ENCODE measurements at places on chromosomes 3 and 15.

- no peak for DNase-seq
Observed at GRCh38 chr3:183108001-183108449, 8.7 kb upstream of the MCCC1 start.

- no peak for DNase-seq
Observed at GRCh38 chr3:125246237-125246636, 33.7 kb upstream of the SLC12A8 start.

GRCh38 chr3:20108869-20109268 lies 68.6 kb downstream of the KAT2B start:
- no peak for DNase-seq

GRCh38 chr3:18442756-18443664 lies 17.9 kb upstream of the SATB1 start:
- DNase-seq = no peak

DNA sequence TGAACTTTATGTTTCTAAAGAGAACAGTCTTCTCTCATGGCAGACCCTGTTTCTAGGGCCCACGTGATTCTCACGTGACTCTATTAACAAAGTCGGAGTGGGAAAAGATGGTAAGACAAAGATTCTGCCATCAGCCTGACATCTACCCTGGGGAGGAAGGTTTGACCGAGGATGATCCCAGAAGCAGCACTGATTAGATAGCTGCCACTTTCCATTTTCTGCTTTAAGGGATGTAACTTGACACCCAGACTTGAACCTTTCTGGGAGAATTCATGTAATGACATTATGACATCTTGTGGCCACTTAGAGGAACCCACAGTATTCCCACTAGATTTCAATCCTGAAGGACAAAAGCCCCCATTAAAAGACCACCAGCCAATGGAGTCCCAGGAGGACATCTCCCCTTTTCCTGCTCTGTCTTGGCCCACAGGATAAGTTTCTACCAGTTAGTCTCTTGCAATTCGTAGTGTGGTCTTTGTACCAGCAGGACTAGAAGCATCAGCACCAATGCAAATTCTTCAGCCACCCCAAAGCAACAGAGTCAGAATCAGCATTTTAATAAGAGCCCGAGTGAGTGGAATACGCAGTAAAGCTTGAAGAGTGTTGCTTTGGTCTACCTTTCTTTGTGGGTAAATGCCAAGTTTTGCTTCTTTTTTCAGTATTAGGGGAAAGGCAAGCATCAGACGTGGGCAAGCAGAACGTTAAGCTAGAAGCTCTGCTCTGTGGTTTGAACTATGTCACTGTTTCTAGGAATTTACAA lies 480.5 kb upstream of the PROK2 start:
- DNase-seq = no peak

GRCh38 chr15:52710050-52710707 lies 31.0 kb upstream of the ATOSA start:
- no peak for DNase-seq

- DNase-seq = no peak
Observed at GRCh38 chr3:98114264-98114663, 16.3 kb upstream of the OR5H1 start.

DNA sequence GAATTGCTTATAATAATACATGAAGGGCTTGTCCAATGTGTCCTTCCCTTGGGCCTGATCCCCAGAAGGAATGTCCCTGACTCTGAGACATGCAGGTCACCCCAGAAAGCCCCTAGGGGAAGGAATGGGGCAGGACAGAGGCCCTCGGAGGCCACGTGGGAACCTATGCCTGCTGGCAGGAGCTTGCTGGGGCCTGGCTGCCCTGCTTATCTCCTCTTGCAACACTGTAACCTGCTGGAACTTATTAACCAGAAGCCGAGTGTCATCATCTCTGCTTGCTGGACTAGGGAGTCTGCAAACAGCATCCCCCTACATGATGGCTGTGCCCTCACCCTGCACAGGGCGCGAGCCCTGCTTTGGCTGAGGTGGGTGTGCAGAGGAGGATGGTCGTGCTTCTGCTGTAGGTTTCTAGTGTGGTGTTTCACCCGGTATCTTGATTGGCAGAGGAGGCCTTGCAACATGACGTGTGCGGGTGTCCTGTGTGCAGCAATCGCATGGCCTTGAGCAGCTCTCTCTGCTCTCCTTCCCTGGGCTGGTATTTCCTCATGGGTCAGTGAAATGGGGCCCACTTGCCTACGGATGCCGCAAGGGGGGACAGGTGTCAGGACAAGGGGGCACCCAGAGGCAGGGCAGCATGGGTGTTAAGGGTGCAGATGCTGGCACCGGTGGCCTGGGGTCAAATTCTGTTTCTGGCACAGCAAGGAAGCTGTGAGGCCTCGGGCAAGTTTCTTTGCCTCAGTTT lies 5.0 kb downstream of the CHST13 start:
- DNase-seq = peak; percentile 77

- DNase-seq = no peak
Observed at GRCh38 chr3:168688267-168688666, 592.5 kb upstream of the GOLIM4 start.

DNA sequence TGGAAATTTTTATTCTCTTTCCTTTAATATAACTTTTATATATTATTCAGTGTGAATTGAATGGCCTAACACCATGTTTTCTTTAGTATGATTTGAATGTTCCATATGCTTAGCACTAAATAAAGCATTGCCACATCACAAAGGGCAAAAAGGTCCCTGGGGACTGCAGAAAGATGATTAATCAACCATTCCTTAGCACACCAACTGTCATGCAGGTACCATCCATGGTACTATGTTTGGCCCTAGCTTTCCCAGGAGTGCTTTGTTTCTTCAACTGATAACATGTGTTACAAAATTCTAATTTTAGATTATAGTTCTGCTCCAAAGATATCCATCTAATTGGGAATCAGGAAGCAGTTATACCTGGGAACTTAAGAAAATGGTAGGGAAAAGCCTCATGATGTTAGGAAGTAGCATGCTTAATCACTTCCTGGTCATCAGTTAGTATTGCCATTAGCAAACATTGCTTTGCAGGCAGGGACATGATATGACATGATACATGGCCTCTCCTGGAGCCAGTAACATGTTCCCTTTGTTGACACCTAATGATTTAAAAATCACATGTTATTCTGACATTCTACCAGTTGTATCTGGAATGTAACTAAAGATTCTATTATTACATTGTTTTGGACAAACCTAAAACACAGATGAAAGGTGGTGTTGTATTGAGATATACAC lies 712.6 kb upstream of the GBE1 start:
- no peak for DNase-seq

DNA sequence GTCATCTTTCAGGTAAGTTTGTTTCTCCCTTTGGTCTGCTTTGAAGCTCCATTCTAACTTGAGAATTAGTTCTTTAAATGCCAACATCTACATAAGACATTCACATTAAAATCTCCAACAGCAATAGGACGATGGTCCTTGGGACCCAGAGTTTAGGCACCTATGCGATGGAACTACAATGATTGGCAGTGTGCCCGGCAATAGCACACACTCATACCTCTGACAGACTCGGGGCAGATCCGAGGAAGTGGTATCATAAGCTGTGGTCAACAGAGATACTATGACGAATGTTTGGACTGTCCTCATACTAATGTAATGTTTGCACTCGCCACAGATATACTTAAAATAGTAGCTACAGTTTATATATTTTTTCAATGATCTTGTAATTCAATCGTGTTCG lies 34.2 kb upstream of the NR2F2 start:
- no peak for DNase-seq

GRCh38 chr3:188043891-188044290 lies 110.1 kb upstream of the LPP start:
- no peak for DNase-seq

GRCh38 chr3:140863580-140864009 lies 78.0 kb upstream of the SLC25A36 start:
- no peak for DNase-seq

DNA sequence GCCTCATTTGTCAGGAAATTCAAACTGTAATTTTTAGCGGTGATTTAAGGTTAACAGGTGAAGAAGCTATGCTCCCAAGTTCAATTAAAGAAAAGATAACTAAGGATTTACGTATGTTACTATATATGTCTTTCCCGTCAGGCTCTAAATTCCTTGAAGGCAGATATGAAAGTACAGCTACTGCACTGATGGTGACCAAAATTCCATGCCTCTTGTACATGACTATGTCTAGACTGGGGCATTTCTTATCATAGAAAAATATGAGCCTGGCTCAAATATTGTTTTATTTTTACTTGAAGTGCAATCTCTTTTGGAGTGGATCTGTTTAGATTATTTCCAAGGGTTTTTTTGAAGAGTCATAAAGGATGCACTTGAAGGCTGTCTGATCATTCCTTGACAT lies 647.1 kb upstream of the KCNMB2 start:
- DNase-seq = no peak

DNA sequence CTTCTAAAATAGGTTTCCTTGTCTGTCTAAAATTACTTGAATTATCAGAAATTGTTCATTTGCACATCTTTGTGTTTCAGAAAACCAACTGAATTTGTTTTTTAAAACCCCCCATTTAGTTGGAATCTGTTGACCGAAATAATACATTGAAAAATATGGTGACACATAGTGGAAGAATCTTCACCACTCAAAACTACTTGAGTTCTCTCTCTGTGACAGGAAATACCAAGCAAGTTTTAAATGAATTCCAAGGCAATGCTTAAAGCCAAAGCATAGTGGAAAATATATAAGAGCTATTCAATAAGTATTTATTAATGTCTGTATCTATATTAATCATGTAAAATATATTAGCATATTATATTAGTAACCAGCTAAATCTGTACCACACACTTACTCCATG lies 224.9 kb upstream of the COL8A1 start:
- DNase-seq = no peak

DNA sequence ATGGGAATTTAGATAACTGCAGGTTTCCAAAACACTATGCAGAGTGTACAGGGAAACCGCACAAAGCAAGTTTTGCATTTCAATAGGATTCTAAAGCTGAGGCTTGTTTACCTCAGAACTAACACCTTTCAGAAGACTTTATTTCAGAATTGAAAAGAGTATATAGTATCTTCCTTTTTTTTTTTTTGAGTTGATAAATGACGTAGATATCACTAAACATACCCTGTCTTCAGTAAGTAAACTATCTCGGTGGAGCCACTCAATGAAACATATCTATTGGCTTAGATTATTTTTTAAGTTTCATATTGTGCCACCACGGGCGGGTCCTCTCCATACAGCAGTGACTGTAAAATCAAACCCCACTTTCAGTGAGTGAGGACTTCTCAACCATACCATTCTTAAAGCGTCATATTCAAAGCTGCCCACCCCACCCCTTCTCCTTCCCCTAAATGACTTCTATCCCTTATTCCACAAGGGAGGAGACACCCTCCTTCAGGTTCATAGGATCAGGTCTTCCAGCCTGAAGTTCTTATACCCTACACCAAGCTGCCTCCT lies 2.0 kb upstream of the TBL1XR1 start:
- no peak for DNase-seq

DNA sequence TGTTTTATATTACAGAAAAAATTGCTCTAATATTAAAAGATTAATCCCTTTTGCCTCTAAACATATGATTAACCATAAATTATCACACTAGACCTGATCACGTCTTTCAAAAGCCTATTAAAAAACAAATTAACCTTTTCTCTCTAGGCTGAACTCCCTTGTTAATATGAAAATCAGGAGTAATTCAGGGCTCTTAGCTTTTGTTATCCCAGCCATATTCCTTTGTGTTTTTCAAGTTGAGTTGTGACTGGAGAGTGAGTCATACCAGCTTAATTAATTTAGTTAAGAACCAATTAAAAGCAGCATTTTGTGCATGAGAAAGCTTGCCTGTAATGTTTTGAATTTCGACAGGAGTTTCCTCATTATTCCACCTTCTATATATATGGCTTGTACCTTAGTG lies 385.8 kb downstream of the VGLL3 start:
- no peak for DNase-seq

- no peak for DNase-seq
Observed at GRCh38 chr3:110946810-110947209, 124.8 kb upstream of the NECTIN3 start.

GRCh38 chr15:90989040-90989768 lies 5.1 kb downstream of the PRC1 start:
- no peak for DNase-seq

GRCh38 chr3:32495085-32495484 lies 7.6 kb downstream of the CMTM6 start:
- no peak for DNase-seq

- peak; percentile 89 for DNase-seq
Observed at GRCh38 chr3:11155341-11156025, 1.2 kb downstream of the HRH1 start.

DNA sequence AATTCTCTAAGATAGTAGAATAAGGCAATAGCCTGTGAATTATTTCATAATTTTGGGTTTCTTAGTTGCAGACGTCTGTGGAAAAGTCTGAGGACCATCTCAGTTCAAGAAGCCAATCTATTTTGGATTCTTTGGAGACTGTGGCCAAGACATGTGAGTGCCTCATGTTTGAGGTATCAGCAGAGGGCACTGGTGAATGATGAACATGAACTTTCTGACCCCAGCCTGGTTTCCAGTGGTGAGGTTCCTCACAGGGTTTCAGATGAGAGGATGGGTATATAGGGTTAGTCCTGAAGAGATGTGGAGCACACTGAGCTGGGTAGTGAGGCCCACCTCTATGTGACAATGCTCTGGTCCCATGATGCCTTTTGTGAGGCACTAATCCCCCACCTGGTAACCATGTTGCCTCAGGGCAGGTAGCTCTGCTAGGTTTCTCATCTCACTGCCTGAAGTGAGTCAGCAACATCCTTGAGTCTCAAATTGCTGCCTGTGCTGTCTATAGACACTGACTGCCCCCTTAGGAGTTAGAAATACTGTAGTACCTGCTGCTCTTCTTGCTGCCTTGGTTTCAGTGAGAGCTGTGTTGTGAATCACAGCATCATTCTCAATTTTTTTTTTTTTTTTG lies 32.3 kb downstream of the C3orf62 start:
- DNase-seq = peak; percentile 28

- no peak for DNase-seq
Observed at GRCh38 chr15:70627322-70627721, 136.0 kb downstream of the UACA start.

DNA sequence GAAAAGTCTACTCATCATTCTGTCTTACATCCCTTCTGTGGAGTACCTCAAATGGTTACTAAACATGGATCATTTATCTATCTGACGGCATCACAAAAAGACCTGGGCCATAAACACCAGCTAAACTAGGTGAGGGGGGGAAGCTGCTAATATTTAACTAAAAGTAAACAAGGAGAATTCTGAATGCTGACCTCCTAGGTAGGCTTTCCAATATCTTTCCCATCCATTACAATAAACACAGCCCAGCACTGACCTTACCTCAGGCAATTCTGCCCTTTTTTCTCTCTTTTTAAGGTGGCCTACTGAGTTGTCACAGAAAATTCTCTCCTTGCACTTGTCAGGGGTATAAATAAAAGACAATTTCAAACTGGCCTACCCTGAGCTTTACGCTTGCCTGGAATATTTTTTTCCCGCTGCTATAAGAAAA lies 33.1 kb downstream of the USF3 start:
- DNase-seq = no peak

- DNase-seq = no peak
Observed at GRCh38 chr3:168086541-168087260, 9.0 kb downstream of the GOLIM4 start.

- no peak for DNase-seq
Observed at GRCh38 chr15:62124176-62124972, 40.7 kb downstream of the C2CD4B start.

GRCh38 chr15:32105258-32106241 lies 75.2 kb downstream of the CHRNA7 start:
- no peak for DNase-seq

- DNase-seq = no peak
Observed at GRCh38 chr3:69747511-69748258, 8.4 kb downstream of the MITF start.

All from mesenteric fat pad (tissue), 1 donor.